Ovary (tissue), 10 donors: ENCODE measurements at places on chromosomes 2 and 18. TPM values are rescaled to one million over a fixed set of nuclear protein-coding genes. Genes with fewer than 3 reads are reported as not detected.

NR4A2 gene
- 4.4 TPM for polyA plus RNA-seq

ADGRF3 gene
- 0.20 TPM for polyA plus RNA-seq

CAPN14 gene
- polyA plus RNA-seq, result 0.05 TPM

ATRAID gene
- polyA plus RNA-seq, result 318 TPM

TRIM43 gene
- polyA plus RNA-seq, result not detected

SATB2 gene
- 2.2 TPM for polyA plus RNA-seq

IL1RL1 gene
- polyA plus RNA-seq, result 0.48 TPM

ATOH8 gene
- 9.4 TPM for polyA plus RNA-seq

EVX2 gene
- polyA plus RNA-seq, result not detected

KCNE4 gene
- 7.5 TPM for polyA plus RNA-seq

OSR1 gene
- polyA plus RNA-seq, result 4.9 TPM

M1AP gene
- polyA plus RNA-seq, result 0.42 TPM

BMP10 gene
- polyA plus RNA-seq, result not detected

GRHL1 gene
- 0.40 TPM for polyA plus RNA-seq

ASAP2 gene
- 10.3 TPM for polyA plus RNA-seq

ZBTB14 gene
- 8.6 TPM for polyA plus RNA-seq

FEV gene
- not detected for polyA plus RNA-seq

APOB gene
- 0.45 TPM for polyA plus RNA-seq

CTAGE1 gene
- polyA plus RNA-seq, result not detected

HOXD9 gene
- 11.7 TPM for polyA plus RNA-seq

NEB gene
- 1.4 TPM for polyA plus RNA-seq
